ENCODE measurements at places on chromosomes 4 and X.

DNA sequence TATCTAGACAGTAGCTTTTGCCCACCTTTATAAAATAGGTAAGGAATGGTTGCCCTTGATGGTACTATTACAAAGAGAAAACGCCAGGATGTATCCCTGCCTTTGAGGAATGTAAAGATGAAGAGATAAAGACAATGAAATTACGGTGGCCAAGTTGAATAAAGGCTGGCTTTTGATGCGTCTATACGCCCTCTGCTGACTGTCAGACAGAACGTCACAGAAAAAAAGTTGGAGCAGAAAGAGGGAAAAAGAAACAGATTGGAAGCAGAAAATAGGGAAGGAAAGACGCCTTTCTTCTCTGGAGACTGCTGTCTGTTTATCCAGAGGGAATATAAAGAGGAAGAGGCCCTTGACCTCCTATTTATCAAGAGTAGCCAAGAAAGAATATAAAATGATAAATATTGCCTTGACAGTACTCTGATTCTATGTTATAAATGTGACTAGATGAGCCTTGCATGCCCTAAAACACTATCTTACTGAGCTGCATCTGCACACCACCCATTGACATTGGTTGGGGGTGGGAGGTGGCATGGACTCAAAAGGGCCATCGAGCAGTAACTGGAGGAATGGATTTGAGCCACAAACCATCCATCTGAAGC is 30.6 kb downstream of the PCDH19 start:
- no peak for DNase-seq

DNA sequence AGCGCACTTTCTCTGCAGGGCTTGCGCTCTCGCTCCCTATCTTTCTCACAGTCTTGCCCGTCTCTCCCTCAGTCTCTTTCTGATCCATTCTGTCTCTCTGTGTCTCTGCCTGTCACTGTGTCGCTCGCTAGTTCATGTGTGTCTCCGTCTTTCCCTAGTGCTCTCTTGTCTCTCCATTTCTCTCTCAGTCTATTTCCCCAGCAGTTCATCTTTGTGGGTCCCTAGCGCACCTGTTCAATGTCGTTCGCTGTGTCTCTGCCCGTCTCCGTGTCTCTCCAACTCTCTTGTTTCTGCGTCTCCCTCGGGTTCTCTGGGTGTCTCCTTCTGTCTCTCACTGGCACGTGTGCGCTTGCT is 1.5 kb downstream of the GPR101 start:
- no peak for DNase-seq

- no peak for DNase-seq
Observed at GRCh38 chr4:34972189-34972588, 1272.1 kb downstream of the ARAP2 start.

DNA sequence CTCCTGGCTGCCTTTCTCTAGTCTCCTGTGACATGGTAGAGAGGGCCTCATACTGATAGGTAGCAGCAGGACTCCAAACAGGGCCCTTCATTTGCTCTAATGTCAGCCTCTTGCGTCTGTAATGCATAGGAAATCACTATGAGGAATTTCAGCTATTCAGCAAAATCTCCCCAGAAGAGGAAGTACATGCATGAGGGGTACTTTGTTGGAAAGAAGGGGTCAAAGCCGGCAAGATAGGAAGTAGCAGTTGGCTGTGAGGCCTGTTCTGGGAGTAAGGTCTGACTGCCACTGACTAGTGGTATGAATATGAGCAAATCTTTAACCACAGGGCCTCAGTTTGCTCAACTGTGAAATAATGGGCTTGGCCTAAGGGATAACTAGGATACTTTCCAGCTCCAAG is 283.2 kb downstream of the ARHGAP10 start:
- DNase-seq, result no peak

GRCh38 chrX:66731398-66731797 is 92.5 kb upstream of the EDA2R start:
- no peak for DNase-seq

GRCh38 chrX:40468033-40468846 is 112.5 kb upstream of the ATP6AP2 start:
- peak; percentile 10 for DNase-seq

- no peak for DNase-seq
Observed at GRCh38 chr4:32112891-32113290, 1392.7 kb downstream of the PCDH7 start.

- no peak for DNase-seq
Observed at GRCh38 chr4:161291222-161291621, 872.6 kb downstream of the FSTL5 start.

DNA sequence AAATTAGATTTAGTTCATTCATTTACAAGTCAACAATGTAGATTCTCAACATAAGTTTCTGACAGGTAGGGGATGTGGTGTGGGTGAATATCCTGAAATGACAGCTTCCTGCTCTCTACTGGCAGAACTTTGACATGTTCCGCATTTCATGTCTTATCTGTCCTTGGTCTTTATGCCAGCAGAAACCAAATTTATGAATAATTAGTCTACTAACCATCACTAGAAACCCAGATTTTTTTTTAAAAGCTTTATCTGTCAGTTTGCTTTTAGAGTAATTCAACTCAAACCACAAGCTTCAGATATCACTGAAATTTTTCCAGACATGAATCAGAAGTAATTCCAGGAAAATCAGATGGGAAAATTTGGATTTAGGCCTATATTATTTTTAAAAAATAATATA is 17.9 kb downstream of the COQ2 start:
- DNase-seq, result no peak
